Stimulated activated CD4-positive, alpha-beta T cell treated with anti-CD3 and anti-CD28 coated beads, Interleukin-2, amount 100 ng/mL, for 4 hours (primary cell): ENCODE measurements at places on chromosomes 2 and 18.

DNA sequence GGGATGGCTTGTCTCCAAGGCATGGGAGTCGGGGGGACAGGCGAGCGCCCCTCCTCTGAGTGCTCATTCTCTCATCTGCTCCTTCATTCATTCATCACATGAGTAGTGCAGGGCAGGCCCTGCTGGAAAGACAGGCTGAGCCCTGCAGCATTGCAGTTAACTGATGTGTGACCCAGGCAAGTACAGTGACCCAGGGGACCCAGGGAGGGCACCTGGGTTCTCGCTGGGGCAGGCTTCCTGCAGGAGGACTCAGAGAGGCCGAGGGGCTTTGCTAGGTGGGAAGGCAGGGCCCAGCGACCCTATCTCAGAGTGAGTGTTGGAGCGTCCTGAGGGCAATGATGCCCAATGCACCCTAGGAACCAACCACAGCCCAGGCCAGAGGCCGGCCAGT is 30.6 kb downstream of the HJURP start:
- DNase-seq, result no peak

- DNase-seq, result no peak
Observed at GRCh38 chr2:110157153-110157793, 41.7 kb upstream of the MALL start.

DNA sequence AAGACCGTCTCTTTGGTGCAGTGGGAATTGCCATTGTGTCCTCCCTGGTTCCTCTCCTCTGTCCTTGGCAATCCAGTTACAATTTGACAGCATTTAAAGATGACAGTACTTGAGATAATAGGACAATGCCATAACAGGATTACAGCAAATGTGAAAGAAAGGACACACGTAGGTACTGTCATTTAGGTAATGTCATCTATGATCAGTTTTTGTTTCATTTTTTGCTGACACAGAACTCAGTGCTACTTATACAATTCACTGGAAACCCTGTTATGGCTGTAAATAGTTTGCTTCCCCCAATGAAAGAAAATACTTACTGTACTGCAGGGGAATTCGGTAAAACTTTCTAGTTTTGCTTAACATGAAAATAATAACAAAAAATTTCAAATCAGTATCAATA is 65.2 kb downstream of the BCL11A start:
- no peak for DNase-seq

DNA sequence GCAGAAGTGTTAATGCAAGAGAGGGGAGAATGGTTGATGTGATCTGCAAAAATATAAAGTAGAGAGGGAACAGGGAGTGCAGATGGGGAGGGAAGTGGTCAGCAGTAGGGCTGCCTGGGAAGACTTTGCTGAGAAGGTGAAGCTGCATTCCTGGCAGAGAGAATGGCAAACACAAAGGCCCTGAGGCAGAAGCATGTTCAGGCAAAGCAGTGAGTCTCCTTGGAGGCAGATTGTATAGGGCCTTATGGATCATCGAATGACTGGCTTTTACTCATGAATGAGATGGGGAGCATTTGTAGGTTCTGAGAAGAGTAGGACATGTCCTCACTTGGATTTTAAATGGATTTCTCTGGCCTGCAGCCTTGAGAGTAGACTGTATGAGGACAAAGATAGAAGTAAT is 9.5 kb downstream of the ITGA6 start:
- no peak for DNase-seq

DNA sequence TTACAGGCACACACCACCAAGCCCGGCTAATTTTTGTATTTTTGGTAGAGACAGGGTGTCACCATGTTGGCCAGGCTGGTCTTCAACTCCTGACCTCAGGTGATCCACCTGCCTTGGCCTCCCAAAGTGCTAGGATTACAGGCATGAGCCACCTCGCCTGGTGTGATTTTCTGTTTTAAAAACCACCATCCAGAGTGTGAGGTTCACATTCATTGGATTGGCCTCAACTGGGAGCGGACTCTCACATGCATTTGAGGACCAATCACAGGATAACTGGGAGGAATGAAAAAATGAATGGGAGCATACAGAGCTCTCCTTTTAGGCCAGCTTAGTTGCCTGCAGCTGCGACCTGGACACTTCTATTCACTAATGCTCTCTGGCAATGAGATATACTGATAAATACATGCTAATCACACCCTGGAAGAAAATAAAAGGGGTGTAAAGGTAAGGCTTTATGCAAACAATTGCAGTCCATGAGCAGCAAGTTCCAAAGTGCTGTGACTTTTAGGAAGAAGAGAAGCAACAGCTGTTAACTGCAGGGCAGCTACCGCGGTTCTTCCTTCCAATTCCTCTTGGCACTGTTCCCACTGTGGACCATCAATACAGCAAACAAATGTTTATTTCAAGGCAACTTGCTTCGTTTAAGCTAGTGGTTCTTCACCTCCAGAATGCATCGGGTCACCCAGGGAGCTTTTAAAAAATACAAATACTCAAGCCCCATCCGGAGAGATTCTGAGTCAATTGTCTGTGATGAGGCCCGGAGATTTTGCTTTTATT is 49.5 kb upstream of the FZD5 start:
- DNase-seq, result no peak

GRCh38 chr2:168518555-168519066 is 62.5 kb downstream of the CERS6 start:
- no peak for DNase-seq

- no peak for DNase-seq
Observed at GRCh38 chr2:113183703-113184102, 9.9 kb downstream of the PSD4 start.

DNA sequence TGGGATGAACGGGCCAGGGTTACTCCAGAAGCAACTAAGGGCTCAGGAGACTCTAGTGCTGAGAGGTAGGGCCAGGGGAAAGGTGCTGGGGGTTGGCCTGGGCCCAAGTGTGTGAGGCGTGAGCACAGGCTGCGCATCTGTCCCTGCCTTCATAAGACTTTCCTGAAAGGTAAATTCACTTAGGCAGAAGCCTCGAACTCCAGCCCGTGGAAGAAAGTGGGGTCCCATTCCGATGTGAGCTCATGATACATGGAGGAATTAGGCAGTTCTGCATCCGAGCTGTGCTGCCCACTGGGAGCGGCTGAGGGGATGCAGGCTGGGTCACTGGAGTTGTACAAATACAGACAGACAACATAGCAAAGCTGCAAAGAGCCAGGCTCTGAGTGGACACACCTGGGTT is 16.2 kb downstream of the PARD6G start:
- DNase-seq, result no peak

GRCh38 chr2:74544634-74545033 is 9.1 kb downstream of the LOXL3 start:
- no peak for DNase-seq
